ENCODE measurements at places on chromosomes 12 and 14.

- DNase-seq = no peak
Measured at GRCh38 chr12:53677800-53678148, 1.9 kb upstream of the ATP5MC2 start.

DNA sequence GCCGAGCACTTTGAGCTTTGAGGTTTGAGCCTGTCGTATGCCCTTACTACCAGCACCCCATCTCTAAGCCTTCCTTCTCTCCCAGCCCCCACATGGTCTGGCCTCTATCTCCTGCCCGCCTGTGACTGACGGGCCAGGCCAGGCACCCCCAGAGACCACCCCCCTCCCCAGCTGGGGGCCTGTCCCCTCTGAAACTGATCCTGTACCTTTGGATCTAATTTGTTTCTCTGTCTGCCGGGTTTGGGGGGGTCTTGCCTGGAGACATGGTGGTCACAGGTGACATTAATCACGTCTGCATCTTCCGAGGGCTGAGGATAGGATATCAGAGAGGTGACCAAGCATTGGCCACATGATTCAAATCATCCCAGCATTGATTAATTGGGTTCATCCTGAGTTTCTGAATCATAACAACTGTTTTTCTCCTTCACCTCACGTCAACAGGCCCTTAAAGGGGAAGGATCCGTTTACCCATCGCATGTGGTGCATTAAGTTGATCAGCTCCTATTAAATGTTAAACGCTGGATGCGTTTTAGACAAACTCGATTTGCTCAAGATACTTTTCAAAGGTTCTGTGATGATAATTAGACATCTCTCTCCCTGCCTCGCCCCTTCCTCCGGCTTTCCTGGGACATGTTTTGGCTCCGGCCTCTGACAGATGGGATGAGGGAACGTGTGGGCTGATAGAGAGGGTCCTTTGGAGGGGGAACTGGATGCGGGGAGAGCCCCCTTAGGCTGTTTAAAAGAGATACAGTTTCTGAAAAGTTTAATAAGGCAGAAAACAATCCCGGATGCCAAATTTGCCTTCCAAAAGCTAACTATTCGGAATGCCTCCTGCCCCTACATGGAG, 63.3 kb upstream of the TBX3 start:
- no peak for DNase-seq

DNA sequence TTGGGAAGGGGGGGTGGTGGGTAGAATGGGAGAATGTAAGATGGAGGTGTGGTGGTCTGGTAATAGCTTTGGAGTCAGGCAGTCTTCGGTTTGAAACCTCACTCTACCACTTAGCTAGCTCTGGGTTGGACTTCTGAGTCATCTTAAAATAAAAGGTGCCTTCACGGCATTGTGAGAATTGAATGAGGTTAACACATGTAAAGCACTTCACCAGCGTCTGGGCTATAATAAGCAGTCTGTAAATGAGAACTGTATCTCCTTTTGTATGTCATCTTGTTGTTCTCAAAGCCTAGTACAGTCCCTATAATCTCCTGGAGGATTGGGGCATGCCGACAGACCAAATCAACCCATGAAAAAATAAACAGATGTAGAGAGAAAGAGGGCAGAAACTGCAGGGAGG, 11.2 kb downstream of the C2CD5 start:
- DNase-seq = no peak

DNA sequence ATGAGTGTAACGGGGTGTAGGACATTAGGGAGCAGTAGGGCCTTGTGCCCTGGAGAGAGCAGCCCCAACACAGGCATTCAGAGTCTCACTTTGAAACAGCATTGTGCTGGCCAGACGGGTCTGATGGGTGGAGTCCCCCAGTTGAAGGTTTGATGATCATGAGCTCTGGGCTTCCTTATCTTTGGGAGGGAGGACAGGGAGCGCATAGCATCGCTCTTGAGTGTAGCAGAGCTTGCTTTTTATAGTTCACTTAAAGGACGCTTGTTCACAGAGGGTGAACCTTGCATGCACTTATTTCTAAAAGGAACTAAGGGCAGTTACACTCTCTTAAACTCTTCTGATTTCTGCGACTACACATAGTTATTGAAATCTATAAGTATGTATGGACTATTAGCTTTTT, 10.6 kb downstream of the KCNK13 start:
- DNase-seq = no peak

- no peak for DNase-seq
Measured at GRCh38 chr12:65857840-65858239, 33.6 kb downstream of the HMGA2 start.

DNA sequence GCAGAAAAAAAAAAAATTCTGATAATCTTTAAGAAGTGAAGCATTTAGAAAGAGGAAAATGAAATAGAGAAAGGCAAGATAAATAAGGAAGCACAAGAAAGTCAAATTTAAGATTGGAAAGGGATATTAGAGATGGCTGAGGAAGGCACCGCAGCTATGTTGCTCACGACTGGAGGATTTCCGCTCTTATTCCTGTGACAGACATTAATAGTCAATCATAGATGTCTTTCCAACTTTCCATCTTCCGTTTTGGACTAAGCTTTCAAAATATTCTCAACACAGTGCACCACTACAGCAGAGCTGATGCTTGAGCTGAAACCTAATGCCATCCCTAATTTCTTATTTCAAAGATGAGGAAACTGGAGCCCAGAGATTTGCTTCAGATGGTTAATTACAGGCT, 290.6 kb downstream of the FOXN3 start:
- DNase-seq = no peak

GRCh38 chr12:101612160-101612916, 17.6 kb downstream of the MYBPC1 start:
- no peak for DNase-seq

- no peak for DNase-seq
Measured at GRCh38 chr12:31016057-31016456, 57.6 kb upstream of the DDX11 start.

DNA sequence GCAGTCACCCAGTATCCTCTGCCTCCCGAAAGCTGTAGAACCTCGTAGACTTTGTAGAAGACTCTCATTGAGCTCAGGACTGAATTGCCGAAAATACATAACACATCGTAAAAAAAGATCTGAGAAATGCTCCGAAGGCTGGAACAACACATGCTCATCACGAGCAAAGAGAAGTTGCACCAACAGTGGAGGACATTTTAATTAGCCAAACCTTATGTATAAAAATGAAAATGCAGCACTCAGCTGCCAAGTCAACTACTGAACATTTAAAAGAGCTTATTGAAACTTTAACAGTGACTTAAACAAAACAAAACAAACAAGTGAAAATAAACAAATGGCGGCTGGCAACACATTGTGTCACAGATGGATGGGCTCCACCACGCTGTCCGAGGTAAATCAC, 519.9 kb downstream of the TMEM132D start:
- no peak for DNase-seq

GRCh38 chr14:90676912-90677311, 139.3 kb downstream of the TTC7B start:
- DNase-seq = no peak

DNA sequence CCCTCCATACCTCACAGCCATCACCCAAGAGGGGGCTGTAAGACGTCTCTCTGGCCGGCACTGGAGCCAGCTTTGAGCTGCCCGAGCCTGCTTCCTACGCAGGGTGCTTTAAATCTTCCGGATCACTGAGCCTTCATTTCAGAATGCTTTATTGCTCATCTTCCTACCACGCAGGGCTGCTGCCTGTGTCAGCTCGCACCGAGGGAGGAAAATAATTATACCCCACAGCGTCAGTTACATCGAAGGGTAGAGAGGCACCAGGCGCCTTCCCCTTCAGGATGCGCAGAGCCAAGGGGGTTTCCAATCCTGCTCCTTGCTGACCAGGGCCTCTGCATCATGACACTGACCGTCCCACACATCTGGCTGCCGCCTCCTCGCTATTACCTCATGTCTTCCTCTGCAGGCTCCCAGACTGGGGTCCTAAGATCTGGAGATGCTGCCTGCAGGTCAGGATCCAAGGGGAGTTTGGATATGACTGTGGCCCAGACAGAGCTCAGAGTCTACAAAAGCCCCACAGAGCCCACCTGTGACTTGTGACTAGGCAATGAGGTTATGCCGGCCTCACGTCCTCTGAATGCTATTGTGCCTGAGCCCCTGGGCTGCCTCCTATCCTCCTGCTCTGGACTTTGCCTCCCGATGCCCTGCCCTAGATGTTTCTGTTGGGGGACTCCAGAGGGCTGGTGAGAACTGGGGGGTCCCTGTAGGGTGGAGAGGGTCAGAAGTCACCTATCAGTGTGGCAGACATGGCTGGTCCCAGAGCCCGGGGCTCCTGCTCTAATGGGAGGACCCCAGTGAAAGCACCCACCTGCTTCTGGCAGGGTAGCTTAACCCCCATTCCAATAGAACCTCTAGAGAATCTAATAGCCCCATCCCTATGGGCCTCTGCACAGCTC, 220.3 kb upstream of the RTL1 start:
- no peak for DNase-seq

DNA sequence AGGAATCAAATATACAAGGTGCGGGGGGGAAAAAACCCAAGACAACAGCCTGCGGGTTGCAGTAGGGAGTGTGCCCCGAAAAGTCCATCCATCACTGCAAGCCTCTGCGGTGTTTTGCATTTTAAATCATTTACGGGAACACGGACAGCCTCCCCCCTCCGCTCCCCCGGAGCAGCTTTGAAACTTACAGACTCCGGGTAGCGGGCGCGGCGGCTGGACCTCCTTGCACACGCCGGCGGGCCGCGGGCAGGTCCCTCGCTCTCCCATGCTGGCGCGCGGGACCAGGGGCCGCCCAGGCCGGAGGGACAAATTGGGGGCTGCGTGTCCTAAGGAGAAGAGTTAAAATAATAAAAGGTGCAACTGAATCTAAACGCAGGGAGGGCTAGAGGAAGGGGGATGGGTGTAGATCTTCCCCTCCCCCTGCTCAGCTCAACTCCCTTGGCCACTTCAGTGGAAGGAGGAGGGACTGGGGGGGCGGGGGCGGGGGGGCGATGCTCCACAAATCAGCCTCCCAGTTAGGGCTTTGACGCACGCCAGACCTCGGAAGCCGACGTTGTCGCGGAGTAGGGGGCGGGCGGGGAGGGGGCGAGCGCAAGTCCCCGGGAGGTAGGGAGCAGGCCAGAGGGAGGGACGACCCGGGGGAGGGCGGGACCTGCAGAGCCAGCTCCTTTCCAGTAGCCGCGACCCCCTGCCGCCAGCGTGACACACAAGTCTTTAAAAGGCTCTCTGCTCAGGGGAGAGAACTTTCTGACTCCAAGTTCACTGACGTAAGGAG, at the start of gene KCNJ8:
Gene KCNJ8, minus strand, starts transcription at position 349 of the 775 bp plus-strand sequence. CDS start 1,090 bp downstream, outside the sequence.
- no peak for DNase-seq

DNA sequence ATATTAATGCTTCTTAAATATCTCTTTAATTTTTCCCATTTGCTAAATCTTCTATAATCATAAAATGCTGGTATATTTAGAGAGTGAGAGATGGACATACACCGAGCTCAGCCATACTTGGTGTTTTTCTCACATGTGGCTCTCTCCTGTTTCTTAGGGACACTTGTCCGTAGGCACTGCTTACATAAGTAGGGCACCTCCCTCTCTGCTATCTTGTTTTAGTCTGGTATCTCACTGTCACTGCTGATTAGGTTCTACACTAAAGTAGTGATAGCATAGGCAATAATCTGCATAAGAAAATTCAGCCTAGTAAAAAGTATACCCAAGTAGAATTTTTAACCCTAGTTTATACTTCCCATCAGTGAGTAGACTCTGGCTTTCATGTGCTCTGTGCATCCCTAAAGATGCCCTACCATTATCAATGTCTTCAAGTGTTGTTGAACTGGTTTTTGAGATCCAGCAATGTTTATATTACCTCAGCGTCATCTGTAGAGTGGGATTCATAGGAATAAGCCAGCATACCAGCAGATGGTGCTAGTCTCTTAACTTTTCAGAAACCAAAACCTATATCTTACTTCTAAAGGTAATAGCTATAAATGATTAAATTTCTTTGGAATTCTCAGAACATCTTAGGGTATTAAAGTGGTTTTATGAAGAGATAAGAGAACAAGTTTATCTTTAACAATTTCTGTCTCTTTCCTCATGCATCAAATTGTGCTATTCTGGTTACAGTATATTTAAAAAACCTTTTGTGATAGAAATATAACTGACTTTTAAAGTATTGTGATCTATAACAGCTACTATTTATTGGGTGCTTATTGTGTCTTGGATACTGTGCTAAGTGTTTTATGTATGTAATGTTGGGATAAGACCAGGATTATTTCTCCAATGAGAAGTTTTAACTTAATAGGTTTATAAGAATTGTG, 32.9 kb downstream of the ARID2 start:
- DNase-seq = no peak

GRCh38 chr12:84978921-84979320, 57.2 kb downstream of the TSPAN19 start:
- no peak for DNase-seq

GRCh38 chr12:118376089-118377020, at the start of gene SUDS3:
SUDS3 (plus strand) TSS chr12:118376555; CDS start chr12:118376692, 137 bp downstream.
- peak; percentile 86 for DNase-seq

DNA sequence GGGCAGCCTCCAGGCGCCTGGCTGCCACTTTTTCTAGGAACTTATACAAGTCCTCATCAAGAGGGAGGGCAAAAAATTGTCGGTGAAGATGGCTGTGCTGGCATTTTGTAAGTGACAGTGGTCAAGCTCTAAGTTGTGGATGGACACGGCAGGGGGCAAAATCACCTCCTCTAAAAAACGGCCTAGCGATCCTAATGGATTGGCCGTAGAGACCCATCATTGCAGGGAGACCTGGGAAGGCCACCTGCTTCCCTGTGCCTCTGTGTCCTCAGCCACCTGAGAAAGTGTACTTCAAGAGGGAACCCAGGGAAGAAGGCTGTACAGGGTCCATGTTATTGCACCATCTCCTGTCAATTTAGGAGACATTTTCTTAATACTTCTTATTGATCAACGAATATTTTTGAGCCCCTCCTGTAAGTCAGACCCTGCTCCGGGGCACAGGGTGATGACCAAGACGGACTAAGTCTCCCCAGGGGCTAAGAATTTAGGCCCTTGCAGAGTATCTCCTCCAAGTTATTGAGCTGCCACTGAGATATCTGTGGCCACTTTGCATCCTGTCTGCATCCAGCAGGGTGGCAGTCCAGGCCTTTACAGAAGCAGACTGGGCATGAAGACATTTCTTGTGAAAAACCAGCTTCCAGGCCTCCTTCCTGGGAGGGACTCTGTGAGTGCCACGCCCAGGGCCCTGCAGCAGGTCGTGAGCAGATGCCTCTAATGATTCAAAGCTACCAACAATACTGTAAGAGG, 40.5 kb downstream of the PSMA6 start:
- no peak for DNase-seq

GRCh38 chr12:43898474-43898873, 62.6 kb downstream of the TMEM117 start:
- no peak for DNase-seq
